ENCODE measurements at places on chromosomes 5 and 9.

- DNase-seq, result no peak
Observed at GRCh38 chr5:83632874-83633273, 87.8 kb downstream of the HAPLN1 start.

DNA sequence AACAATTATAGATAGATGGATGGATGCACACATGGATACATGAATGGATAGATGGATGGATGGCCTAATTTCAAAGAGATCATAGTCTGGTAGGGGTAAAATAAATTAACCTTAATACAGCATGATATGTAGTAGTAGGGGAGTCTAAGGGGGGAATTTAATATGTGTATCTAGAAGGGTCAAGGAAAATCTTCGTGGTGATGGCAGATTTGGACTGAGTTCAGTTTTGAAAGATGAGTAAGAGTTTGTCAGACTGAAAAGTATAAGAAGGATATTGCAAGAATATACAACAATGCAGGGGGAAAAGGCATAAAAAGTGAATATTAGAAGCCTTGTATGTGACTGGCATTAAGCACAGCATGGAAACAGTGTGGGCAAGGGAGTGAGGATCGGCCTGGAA is 98.7 kb downstream of the ZNF462 start:
- no peak for DNase-seq

GRCh38 chr5:2158109-2158508 is 275.4 kb upstream of the IRX4 start:
- no peak for DNase-seq

DNA sequence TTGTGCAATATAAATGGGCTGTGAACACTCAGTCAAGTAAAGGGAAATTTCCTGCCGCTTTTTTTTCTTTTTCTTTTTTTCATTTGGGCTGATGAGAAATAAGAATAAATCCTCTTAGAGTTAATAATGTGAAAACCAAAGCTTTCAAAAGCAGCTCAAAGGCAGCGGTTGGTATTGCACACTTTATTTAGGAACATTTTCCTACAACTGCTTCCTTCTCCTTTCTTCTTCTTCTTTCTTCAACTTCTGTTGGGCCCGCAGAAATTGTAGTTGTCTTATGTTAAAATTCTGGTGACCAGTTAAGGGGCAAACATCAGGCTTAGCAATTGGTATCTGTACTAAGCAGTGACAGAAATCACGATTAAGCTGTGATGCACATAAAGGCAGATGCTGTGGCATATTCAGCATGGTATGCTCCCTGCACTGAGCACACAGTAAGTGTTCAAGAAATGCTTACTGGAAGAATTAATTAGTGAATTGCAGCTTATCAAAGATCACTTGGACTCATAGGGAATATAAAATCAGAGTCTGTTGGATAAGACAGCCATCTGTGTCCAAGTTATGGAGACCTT is 85.4 kb downstream of the ANKRD55 start:
- DNase-seq, result no peak

GRCh38 chr5:173753307-173754168 is 134.6 kb upstream of the CPEB4 start:
- no peak for DNase-seq

- DNase-seq, result no peak
Observed at GRCh38 chr5:154945695-154946301, 4.9 kb downstream of the MRPL22 start.

DNA sequence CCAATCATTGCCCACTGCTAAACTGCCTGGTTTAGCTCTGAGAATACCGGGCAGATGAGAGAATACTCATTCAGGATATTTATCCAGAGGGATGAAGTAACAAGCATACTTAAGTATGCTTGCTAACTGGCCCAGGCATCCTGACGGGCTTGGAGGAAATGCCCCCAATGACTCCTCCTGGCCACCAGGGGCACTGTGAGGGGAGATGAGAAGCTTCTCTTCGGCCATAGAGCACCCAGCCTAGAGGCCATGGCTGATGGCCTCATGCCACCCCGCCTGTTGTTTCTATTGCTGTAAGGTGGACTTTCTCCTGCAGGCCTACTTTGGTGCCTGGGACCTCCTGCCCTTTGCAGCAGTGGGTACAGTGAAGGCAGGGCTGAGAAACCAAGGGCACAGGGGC is 134.5 kb upstream of the FSTL4 start:
- no peak for DNase-seq

- DNase-seq, result no peak
Observed at GRCh38 chr5:55692509-55692908, 19.6 kb downstream of the SLC38A9 start.

GRCh38 chr5:100913298-100913697 is 10.2 kb upstream of the ST8SIA4 start:
- no peak for DNase-seq

GRCh38 chr5:10591966-10592365 is 28.1 kb downstream of the ANKRD33B start:
- no peak for DNase-seq

DNA sequence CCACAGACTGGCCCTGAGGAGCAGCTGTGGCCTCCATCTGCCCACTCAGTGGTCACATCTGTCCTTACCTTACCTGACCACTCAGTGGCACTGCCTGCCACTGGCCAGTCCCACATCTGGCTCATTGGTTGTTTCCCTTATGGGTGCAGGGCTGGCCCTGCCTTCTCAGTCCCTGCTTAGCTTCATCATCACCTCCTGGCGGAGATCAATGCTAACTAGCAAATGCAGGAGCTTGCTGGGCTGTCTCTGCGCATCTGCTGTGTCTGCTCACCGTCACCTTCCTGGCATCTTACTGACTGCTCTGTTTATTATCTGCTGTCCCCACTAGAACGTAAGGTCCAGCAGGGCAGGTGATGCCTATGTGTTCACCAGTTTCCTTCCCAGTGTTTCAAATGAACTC is 356.9 kb downstream of the SEMA5A start:
- no peak for DNase-seq

- no peak for DNase-seq
Observed at GRCh38 chr5:17192191-17192590, 25.2 kb upstream of the BASP1 start.

GRCh38 chr5:9363449-9363848 is 182.4 kb downstream of the SEMA5A start:
- DNase-seq, result no peak

GRCh38 chr9:99779277-99779676 is 42.4 kb upstream of the NR4A3 start:
- no peak for DNase-seq

DNA sequence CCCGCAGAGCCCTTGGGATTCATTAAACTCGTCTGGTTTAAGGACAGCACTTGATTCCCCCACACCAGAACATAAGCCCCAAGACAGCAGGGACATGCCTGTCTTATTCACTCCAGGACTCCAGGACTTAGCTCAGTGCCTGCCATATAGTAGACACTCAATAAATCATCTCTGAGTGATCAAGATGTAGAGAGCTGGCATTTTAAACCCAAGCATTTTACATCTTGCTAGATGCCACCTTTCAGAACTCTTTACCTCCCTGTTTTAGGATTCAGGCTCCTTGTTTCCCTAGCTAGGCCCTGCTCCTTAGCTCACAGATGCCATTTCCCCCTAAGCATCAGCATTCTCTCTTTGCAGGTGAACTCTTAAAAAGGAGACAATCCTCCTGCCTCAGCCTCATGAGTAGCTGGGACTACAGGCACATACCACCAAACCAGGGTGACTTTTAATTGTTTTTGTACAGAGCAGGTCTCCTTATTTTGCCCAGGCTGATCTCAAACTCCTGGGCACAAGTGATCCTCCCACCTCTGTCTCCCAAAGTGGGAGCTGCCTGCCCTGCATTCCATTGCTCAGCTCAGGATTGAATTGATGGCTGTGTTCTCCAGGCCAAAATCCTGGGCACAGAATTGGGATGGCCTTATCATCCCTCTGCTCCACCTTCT is 32.0 kb upstream of the CPEB4 start:
- DNase-seq, result no peak

GRCh38 chr9:38114905-38115304 is 45.9 kb upstream of the SHB start:
- DNase-seq, result no peak

GRCh38 chr9:99405359-99405758 is 183.3 kb downstream of the SEC61B start:
- DNase-seq, result no peak

GRCh38 chr9:28976684-28977083 is 1403.4 kb upstream of the C9orf72 start:
- DNase-seq, result no peak

GRCh38 chr5:102957141-102957540 is 162.8 kb downstream of the GIN1 start:
- DNase-seq, result no peak

All from activated CD4-positive, alpha-beta T cell treated with anti-CD3 and anti-CD28 coated beads, Interleukin-2, amount 50 U/mL, for 4 hours (primary cell).